Amniotic stem cell (primary cell): ENCODE measurements at places on chromosomes 11 and 22.

DNA sequence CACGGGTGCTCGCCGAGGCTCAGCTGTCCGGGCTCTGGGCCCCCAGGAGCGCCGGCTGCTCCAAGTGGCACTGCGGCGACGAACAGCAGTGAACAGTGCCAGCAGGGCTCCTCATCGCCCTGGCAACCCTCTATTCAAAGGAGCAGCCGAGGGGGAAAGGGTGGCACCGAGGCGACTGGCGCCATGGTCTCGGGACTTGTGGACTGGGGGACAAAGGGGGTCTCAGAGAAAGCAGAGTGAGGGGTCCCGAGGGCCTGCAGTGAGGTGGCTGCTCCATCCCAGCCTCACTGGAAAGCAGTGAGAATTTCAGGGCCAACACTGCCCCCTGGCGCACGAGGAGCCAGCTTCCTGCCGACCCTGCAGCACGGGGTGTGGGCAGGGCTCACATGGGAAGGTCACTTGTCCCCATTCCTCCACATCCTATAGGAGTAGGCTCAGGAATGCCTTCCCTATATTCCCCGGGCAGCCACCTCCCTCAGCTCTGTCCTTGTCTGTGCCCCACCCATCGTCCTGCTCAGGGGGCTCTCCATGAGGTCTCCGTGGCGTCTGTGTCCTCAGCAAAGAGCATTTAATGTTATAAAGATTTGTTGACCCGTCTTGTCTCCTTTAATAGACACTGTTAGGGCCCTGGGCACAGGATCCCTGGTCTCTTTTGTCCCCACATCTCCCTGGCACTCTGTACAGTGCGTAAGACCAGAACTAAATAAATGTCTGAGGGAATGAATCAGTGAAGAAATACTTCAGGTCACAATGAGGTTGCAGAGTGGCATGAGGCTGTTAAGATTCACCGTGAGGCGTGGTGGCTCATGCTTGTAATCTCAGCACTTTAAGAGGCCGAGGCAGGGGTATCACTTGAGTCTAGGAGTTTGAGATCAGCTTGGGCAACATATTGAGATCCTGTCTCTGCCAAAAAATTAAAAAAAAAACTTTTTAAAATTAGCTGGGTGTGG is 26.4 kb downstream of the LRFN4 start:
- peak; percentile 30 for DNase-seq

- DNase-seq, result no peak
Observed at GRCh38 chr22:43743131-43743530, 69.0 kb downstream of the EFCAB6 start.

DNA sequence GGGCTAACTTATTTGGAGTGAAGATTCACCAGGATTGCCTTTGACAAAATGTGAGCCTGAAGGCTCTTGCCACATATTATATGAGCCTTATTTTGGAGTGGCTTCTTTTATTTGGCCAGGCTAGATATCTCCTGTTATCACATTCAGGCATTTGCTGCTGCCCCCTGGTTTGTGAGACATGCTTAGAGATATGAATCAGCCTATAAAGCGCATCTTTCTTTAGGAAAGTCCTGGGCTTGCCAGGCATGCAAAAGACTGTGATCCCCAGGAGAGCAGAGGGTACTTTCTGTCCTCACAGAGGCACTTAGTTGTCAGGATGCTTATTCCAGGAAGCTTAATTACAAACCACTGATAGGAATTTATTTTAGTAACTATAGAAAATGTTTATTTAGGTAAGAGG is 333.3 kb downstream of the FAT3 start:
- DNase-seq, result no peak

DNA sequence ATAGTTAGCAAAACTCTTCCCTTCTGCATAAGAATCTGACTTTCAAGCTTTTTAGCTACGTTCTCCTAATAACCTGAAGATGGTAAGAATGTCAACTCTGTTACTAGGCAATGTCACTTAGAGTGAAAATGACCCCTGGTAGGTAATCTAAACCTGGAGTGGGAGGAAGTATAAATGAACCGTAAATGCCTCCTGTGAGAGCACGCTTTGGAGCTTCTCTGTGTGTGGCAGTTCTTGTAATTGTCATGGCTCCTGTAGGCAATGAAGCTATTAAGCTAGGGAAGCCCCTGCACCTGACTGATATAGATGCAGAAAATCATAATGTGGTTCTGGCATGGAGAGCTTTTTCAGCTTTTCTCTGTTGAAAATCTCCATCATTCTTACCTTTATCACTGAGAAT is 29.4 kb downstream of the CALCA start:
- DNase-seq, result no peak

DNA sequence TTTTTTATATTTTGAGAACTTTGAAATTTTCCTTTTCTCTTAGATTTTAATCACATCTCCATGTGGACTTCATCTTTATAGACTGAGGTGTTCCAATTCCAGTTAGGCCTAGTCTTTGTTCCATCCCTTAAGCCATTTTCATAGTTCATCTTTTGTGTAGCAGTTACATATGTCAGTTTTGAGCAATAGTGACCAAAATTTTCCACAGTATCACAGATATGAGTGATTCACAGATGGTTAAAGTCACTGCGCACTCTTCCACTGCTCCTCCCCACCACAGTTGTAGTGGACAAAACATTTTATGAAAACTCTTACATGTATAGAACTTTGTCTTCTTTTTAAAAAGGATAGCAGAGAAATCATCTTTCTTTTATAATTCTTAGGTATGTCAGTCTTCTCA is 42.8 kb downstream of the YAP1 start:
- DNase-seq, result no peak

DNA sequence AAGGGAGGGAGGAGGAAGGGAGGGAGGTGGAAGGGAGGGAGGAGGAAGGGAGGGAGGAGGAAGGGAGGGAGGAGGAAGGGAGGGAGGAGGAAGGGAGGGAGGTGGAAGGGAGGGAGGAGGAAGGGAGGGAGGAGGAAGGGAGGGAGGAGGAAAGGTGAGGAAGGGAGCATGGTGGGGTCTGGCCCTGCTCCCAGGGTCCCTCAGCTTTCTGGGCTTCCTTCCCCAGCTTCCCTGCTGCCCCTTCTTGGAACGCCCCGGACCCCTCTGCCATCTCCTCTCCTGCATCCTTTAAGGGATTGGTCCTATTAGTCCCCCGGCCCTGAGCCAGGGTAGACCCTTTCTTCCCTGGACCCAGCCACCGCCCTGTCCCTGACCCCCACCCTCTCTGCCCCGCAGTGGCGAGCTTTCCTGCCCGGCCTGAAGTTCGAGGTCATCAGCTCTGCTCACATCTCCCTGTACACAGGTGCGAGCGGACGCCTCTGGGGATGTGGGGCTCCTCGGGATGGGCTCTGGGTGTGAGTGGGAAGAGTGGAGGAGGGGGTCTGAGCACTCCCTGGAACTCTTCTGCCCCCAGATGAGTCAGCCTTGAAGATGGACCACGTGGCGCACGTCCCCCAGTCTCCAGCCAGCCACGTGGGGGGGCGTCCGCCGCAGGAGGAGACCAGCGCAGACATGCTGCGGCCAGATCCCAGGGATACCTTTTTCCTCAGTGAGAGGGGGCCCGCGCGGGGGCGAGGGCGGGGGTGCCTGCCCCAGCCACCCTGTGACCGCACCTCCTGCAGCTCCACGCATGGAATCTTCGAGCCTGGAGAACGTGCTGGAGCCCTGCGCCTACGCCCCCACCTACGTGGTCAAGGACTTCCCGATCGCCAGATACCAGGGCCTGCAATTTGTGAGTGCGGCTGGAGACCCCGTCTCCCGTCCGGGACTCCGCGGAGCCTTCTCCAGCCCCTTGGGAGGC is 6.0 kb downstream of the B4GALNT4 start:
- no peak for DNase-seq

DNA sequence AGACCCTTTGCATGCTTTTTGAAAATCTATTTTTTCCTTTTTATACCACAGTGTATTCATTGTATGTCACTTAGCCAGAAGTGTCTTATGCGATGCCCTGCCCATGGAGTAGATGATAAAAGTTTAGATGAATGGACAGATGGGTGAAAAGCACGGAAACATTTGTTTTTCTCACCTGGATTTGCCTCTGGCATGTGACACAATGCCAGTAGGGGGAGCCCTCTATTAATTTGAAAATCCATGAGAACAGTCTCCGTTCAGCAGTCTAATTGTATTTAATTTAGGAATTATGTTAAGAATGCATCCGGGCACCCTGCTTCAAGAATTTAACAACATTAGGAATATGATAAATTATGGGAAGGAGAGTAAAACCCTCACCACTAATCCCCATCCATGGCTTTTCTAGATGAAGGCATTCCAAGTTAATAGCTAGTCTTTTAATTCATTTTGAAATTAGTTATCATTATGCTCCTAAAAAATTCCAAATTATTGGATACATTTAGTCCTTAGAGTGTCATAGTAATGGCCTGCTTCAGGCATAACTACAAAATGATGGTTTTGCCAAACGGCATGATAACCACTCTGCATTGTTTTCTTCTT is 55.3 kb upstream of the ALKBH3 start:
- DNase-seq, result no peak

- DNase-seq, result no peak
Observed at GRCh38 chr22:31048570-31048969, 32.5 kb upstream of the SMTN start.

DNA sequence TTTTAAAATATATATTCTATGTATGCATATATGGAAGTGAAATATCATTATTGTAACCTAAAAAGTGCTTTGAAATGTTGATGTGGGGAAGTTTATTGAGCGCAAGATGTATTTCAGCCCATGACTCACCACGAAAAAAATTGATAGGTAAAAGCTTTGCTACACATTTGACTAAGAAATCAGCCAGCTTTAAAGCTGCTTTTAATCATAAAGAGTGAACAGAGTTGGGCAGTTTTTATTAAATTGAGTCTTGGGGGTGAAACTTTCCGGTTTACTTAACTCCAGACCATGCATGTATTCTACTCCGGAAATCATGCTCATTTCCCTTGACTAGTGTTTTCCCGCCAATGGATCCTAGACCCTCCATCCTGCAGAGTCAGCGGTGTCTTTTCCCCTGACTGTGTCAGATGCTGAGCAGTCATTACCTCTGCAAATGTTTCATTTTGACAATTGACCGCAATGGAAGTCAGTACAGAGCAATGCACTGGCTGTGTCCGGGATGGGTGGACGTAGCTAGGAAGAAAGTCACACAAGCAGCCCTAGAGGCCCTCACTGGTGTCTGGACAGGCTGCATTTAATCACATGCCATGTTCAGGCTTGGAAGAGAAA is 47.2 kb upstream of the MPEG1 start:
- no peak for DNase-seq

DNA sequence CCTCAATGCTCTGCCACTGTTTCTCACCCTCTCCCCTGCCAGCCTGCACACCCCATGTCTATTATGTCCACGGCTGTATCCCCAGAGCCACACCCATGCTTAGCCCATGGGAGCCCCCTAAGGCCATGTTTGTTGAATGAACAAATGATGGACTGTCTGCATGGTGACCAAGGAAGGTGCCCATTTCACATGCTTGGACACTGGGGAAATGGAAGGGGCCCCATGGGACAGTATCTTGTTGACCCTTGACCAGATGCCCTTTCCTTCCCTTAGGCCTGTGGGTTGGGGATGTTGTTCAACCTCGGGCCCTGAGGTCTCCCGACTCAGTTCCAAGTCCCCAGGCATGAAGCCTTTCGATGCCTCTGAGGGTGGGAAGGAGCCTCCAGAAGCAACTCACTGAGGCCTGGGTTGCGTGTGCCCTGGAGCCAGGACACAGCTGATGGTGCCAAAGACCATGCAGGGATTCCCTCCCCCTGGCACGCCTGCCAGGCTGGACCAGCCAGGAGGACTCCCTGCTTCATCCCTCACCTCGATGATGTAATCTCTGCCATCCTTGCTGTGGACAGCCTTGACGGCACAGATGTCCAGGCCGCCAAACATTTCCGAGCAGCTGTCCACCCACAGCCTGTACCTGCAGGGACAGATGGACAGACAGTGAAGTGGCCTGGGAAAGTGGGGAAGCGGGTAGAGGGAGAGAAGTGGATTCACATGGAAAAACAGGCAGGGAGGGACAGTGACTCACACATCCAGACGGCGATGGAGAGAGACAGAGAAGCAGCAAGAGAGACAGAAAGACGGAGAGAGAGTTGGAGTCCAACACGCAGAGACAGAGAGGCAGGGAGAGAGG is 58.9 kb downstream of the FBXO7 start:
- DNase-seq, result no peak

DNA sequence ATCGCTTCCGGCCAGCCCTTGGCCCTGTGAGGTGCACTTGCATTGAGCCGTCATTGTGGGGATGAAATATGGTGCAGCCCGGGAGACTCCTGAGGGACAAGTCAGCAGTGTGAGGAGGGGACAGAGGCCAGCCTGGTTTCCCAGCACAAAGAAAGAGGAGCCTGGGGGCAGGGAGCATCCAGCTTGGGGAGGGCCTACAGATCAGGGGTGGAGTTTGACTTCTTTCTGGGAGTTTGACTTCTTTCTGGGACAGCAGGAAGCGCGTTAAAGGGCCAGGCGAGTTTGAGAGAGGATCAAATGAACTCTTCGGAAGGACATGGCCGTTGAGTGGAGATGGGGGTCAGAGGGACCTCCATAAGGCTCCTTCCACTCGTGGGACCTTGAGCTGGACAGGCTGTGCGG is 91.9 kb downstream of the LRRC32 start:
- no peak for DNase-seq

DNA sequence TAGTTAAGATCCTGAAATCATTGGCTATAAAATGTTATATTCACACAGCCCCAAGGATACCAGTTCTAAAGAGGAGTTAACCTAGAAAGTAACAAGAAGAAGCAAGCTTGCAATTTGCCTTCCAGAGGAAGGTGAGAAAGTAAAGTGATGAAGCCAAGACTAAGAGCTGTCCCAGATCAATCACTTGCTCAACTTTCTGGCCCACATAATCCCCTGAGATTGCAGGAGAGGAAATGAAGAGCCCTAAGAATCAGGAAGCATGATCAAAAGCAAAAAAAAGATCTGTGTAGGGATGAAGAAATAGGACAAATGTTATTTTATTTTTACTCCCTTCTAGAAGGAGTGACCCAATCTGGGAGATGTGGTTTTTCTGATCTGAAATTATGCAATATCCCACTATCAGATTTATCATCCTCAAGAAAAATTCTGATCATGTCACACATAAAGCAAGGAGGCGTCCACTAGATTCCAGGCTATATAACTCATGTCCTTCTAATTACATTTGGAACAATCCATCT is 180.3 kb upstream of the GUCY1A2 start:
- no peak for DNase-seq

DNA sequence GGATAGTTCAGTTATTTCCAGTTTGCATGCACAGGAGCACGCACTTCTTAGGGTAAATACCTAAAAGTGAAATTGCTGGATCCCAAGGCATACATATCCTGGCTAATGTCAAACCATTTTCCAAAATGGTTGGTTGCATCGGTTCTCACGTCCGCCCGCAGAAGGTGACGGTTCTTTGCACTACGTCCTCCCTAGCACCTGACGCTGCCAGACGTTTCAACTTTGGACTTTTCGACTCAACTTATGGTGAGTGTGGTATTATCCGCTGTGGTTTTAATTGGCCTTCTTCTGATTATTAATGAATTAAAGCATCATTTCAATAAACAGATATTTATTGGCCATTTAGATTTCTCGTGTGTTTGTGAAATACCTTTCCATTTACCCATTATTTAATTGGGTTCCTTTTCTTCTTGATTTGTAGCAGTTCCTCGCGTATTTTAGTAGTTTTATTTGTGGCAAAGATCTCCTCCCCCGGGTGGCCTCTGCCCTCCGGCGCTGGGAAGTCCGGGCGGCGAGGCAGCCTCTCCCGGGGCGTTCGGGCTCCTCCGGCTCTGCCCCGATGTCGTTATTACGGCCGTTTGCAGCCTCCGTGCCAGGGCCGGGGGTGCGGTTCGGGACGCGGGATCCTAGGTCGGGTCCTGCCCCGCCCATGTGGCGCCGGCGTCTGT is at the start of gene JHY:
Gene JHY, plus strand, starts transcription at position 571 of the 668 bp plus-strand sequence. CDS start 3,091 bp downstream, outside the sequence.
- DNase-seq, result no peak
